ENCODE measurements at places on chromosomes 5 and 9.

DNA sequence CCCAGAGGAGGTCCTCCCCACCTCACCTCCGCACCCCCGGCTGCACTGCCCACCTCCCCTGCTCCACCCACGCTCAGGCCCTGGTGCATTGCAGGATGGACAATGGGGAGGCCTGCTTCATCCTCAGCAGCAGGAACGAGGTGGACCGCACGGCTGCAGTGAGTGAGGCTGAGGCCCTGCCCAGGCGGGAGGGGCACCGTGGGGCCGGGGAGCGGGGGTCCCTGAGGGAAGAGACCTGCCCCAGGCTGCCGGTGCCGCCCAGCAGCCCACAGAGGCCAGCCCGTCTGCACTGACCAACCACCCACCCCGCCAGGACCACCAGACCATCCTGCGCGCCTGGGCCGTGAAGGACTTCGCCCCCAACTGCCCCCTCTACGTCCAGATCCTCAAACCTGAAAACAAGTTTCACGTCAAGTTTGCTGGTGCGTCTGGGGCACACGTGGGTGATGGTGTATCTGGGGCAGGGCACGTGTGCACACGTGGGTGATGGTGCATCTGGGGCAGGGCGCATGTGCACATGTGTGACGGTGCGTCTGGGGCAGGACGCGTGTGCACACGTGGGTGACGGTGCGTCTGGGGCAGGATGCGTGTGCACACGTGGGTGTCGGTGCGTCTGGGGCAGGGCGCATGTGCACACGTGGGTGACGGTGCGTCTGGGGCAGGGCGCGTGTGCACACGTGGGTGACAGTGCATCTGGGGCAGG, 66.7 kb downstream of the KCNT1 start:
- DNase-seq, result no peak

- DNase-seq, result no peak
Observed at GRCh38 chr5:179190851-179191505, 130.8 kb downstream of the ZNF354C start.

- no peak for DNase-seq
Observed at GRCh38 chr5:127950707-127951391, 132.7 kb upstream of the SLC12A2 start.

- no peak for DNase-seq
Observed at GRCh38 chr5:172501708-172502320, 47.5 kb upstream of the SH3PXD2B start.

DNA sequence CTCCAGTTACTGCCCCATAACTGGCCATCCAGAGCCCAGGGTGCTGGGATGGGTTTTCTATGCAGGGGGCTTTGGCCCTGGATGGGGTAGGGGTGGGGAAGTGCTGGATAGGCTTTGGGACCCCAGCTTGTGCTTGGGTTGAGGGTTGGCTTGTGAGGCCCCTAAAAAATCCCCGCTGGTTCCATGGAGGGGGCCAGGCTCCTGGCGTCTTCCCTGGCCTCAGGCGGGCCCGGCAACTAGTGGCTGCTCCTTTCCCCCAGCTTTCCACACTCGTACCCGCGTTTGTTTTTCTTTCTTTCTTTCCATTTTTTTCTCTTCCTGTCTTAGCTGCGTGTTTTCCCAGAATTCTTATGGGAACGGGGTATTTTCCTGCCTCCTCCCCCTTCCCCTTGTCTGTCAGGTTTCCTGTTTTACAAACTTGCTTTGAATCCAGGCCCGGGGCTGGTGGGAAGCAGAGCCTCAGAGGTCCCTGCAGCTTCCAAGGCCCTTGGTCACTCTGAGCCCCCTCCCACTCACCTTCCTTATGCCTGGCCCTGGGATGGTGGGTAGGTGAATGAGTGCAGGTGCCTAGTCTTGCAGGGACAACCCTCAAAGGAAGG, 40.2 kb downstream of the RGS3 start:
- no peak for DNase-seq

- DNase-seq, result no peak
Observed at GRCh38 chr5:80921026-80921425, 39.1 kb upstream of the RASGRF2 start.

GRCh38 chr5:87120518-87121303, 147.0 kb upstream of the RASA1 start:
- DNase-seq, result no peak

DNA sequence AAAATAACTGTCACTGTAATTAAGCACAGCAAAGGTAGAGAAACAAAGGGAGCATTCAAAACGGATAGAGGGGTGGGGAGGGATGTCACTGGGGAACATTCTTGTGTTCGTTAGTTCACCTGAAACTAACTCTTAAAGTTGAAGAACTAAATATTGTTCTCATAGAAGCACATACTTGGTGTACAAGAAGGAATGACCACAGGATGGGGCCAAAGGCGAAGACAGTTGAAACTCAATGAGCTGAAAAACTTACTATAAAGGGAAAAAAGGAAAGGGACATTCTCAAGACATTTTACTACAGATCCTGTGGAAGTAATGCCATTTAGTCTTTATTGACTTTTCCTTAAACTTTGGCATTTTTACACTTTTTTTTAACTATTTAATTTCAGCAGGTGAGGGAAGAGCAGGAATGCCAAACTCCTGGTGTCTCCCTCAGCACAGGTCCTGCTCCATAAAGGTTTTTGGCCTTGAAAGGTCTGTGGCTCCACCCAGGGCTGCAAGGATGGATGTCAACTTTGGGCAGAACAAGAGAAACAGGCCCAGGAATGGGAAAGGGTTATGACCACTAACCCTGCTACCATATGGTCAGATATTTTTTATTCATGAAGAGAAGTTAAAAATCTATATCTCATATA, 197.6 kb upstream of the RASA1 start:
- no peak for DNase-seq

DNA sequence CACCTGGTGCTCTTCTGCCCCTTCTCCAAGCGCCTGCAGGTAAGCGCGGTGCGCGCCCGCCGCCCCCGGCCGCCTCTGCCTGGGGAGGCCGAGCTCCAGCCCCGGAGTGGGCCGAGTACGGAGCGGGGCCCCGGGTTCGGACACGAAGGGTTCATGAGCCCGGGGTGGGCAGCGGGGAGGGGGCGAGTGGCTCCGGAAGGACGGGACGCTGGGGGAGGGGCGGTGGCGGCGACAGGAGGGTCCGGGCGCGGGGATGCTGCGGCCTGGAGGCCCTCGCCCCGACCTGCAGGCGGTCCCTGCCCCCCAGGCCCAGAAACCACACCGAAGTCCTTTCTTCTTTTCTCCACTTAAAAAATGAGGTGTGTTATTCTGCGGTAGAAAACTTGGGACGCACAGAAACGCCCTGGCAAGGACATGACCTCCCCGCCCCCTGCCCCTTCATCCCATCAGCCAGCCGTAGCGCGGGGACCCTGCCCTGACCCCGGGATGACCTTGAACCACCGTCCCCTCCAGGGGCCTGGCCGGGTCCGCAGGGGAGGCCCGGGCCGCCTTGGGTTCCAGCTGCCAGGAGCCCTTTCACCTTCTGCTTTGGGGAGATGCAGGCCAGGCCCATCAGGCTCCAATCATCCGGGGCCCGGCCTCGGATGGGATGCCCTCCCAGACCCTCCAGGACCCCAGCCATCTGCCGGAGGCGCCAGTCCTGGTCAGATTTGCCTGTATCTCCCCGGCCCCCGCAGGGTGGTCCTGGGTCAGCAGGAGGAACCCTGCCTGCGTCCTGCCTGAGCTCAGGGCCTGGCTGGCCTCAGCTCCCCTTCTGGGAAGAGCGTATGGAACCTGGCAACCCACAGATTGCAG, 545 bp downstream of the DIPK1B start:
- DNase-seq, result no peak

GRCh38 chr5:177049285-177049684, 26.8 kb downstream of the ZNF346 start:
- no peak for DNase-seq

DNA sequence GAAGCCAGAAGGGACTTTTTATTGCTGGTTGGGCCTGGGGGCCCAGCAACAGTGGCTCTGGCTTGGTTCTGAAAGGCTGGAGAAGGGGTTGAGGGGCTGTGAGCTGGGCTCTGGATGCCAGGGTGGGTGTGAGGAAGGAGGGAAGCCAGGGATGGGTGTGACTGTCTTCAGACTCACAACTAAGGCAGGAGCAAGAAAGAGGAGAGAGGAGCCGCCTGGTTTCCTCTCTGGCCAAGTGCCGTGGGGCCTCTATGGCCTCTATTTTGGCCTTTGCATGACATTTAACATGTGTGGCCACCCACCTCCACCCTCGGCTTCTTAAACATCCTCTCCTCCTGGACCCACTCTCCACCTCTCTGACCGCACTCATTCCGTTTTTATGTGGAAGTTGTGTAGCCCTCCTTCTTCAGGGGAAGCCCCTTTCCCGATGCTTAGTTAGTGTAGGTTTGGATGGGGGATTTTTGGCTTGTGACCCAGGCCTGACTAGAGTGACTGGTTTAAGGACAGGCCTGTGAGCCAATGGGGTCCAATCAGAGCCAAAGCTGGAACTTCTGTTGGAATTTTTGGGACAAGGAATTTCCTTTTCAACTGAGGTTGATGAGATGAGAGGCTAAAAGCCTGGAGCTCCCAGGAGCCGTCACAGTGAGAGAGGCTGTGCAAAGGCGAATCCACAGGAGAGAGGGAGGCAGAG, 517.8 kb downstream of the CCDC171 start:
- DNase-seq, result no peak

DNA sequence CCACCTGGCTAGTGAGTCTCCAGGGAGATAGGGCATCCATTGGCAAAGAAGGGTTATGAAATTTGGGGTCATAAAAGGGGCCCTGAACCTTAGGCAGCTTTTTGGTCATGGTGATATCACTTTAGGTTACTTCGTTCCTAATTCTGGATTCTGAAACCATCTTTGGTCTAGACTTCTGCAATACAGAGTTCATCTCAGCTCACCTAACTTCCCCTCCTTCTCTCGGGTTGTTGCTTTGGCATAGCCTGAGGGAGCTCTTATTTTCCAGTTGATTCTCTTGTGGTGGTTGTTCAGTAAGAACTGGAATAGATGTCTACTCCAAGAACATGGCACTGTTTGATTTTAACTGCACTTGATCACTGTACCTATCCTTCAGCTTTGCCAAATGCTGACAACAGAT, 148.9 kb upstream of the RUSC2 start:
- DNase-seq, result no peak

DNA sequence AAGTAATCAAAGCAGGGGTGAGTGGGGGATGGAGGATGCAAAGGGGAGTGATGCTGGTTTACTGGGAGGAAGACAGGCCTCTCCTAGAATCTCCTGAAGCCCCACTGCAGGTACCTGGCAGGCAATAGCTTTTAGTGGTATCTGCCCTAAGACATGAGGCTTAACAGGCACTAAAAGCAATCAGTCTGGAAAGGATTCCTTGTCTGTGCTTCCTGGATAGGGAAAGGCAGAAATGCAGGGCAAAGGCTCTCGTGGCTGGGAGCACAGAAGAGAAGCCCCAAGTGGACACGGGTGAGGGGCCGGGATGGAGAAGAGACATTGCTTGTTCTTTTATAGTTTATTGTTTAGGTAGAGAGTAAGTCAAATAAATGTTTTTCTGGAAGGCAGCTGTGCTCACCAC, 40.1 kb downstream of the CCNJL start:
- DNase-seq, result no peak

GRCh38 chr5:94627191-94627590, 8.7 kb downstream of the SLF1 start:
- DNase-seq, result no peak

DNA sequence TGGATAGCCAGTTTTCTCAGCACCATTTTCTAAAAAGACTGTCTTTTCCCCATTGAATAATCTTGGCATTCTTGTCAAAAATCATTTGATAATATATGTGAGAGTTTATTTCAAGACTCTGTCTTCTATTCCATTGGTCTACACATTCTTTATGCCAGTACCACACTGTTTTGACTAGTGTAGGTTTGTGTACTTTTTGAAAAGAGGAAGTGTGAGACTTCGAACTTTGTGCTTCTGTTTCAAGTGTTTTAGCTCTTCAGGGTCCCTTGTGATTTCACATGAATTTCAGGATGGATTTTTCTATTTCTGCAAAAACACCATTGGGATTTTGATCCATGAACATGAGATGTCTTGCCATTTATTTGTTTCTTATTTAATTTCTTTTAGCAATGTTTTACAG, 78.5 kb upstream of the ALDH1A1 start:
- DNase-seq, result no peak

- no peak for DNase-seq
Observed at GRCh38 chr5:130720355-130720754, 444.7 kb downstream of the HINT1 start.

GRCh38 chr9:98654247-98654646, 54.5 kb downstream of the GABBR2 start:
- no peak for DNase-seq

- DNase-seq, result no peak
Observed at GRCh38 chr9:34522091-34522887, 501 bp downstream of the ENHO start.
